Activated T-helper 1 cell treated with anti-CD3 and anti-CD28 coated beads, Interleukin-12 subunit alpha, Interleukin-12 subunit beta, Interleukin-2, Interleukin-4 antibody, amounts not matched to agents 30 ng/mL and 10 ng/mL and 1 ng/mL, durations not matched to agents 14 hours and 24 hours and 36 hours (primary cell): ENCODE measurements at places on chromosomes 3 and 15.
A peak's percentile ranks its signal among the peaks of the same experiment; 100 is the strongest.

GRCh38 chr3:16844791-16845190, 40.0 kb upstream of the PLCL2 start:
- no peak for DNase-seq

- no peak for DNase-seq
These were observed 52.2 kb downstream of the ZNF280D start for GRCh38 chr15:56681113-56681512.

DNA sequence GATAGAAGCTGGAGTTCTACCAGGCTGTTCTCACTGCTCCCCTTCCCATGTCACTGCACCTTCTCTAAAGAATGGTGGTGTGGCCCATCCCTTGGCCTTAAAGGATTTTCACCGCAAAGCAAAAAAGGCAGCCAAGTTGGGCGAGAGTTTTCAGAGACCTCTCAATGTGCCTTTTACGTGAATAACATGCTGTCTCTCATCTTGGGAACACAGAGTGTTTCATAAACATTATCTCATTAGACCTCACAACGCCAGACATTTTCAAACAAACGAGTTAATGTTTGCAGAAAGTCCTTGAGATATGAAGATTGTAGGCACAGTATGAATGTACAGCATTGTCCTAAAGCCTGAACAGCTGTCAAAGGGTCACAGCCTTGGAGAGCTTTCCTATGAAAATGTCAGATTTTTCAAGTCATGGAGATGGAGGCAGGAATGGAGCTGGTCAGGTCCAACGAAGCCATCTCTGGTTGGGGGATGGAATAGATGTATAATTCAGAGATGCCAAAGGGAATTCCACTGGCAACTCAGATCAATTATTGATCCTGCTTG, 21.3 kb downstream of the TM4SF1 start:
- DNase-seq, result no peak

DNA sequence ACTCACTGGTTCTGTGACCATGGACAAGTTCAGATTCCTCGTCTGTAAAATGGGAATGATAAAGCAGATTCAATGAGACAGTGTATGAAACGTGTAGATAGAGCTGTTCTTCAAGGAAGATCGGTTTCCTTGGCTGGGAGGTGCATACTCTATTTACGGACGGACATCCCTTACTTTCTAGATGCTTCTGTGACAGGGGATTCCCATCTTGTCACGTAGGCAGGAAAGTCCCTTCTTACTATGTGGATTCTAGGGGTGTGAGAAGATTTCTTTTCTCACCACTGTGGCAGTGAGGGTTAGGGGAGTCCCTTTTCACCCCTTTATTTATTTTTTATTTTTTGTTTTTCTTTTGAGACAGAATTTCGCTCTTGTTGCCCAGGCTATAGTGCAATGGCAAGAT, 180.9 kb upstream of the TBL1XR1 start:
- DNase-seq, result no peak

DNA sequence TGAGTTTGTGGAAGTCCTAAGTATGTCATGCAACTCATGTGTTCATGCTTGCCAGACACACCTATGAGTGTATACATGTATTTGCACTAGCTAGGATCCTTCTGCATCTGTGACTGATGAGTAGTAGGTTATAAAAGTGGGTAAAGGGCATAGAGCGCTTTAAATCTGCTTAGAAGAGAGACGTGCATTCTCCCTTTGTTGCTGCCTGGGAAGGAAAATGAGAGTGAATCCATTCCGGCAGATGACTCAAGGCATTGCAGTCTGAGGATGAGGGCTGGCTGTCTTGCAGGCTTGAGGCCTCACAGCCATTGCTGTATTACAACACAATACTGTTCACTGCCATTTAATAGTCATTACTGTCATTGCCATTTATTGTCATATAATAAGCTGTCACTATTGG, 120.8 kb upstream of the UMPS start:
- no peak for DNase-seq

DNA sequence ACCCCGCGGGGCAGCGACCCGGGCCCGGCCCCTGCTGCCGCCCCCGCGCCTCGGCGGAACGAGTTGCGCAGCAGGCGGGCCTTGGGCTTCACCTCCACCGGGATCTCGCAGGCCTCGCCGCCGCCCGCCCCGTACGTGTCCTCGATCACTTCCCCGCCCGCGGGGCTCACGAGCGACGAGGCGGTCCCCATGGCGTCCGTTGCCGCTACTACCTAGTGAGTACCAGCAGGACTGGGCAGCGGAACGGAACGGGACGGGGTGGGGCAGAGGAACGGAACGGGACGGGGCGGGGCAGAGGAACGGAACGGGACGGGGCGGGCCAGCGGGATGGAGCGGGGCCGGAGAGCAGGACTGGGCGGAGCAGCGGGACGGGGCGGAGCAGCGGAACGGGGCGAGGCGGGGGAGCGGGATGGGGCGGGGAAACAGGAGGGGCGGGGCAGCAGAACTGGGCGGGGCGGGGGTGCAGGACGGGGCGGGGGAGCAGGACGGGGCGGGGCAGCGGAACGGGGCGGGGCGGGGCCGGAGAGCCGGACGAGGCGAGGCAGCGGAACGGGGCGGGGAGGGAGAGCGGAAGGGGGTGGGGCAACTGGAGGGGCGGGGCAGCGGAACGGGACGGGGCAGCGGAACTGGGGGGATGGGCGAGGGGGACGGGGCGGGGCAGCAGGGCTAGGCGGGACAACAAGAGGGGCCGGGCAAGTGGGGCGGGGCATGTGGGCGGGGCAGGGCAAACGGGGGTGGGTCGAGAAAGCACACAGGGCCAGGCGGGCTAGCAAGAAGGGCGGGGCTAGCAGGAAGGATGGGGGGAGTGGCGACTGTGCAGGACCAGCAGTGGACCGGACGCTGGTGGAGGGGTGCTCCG, at the start of gene NPHP3:
Gene NPHP3 (minus strand): TSS at position 245 of the 859 bp plus-strand sequence. CDS start 54 bp downstream, at position 191.
- DNase-seq, result peak; percentile 85

DNA sequence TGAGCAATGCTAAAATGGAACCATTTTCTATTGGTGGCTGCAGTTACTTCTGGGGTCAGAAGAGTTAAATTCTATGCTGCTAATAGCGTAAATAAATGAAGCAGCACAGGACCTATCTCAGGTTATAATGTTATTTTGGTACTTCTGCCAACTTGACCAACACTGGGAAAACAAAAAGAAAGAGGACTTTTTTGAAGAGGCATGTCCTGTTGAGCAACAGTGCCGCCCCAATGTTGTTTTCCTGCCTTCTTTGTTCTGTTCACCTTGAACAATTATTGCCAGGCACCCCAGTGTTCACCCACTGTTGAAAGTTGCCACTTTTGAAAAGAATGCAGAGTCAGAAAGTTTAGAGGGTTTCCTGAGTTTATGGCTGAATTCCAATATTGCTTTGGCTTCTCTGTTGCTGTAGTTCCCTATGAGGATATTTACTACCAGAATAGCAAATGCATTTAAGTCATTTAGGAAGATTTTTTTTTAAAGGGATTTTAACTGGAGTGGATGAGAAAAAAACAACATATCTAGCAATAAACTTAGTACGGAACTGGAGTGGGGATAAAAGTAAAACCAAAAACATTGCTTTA, 679.0 kb upstream of the DPPA4 start:
- DNase-seq, result no peak

DNA sequence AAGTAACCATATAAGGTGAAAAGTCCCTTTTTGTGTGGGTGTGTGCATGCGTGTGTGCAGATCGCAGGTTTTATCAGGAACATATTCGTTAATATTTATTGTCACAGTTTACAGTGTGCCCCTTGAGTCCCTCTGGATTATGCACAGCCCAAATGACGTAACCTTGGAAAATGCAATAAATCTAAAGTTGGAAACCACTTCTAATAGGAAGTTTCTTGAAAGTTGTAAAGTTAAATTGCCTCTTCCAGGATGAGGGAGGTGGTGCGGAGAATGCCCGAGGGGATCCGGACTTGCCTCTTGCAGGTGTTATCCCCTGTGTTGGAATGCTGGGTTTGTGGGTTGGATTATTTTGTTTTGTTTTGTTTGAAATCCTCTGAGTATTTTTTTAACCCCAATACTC, 143.3 kb downstream of the CMSS1 start:
- DNase-seq, result no peak

DNA sequence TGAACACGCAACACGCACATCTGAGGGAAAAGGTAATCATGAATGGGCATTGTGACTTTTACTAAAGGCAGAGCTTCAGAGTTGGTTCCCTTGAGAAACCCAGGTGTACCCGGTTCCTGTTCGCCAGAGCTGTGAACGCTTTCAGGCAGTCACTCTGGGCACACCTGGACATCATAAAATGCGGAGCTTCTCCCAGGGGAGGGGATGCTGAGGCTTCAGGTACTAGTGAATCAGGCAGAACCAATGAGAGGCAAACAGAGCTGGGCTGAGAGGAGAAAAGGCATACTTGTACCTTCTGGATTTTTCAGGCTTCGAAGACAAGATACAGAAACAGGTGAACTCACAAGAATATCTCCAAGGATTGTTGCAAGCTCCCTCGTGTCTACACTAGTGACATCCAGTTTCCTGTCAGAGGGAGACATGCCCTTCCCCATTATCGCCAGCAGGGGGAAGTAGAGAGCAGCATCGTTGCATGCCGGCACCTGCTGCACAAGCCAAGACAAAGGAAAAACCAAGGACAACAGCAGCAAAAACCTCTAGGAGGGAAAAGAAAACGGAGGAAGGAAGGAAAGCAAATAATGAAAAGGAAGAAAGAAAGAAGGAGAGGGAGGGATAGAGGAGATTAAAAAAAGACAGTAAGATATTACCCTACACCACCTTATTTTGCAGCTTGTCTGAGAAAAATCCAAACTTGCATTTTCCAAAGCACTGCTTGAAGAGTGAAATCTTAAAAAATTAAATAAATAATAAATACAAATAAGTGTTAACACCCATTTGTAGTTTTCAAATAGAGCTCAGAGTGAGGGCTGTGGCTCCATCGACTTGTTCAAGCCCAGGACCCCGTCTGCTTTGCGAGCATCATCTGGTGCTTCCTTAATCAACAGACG, 2.0 kb downstream of the AHSG start:
- DNase-seq, result peak; percentile 67
